ENCODE measurements at places on chromosomes 12 and 14. TPM values are rescaled to one million over a fixed set of nuclear protein-coding genes. Genes with fewer than 3 reads are reported as not detected.

Gene AKAP3
- 1.9 TPM for total RNA-seq

Gene ADAMTS20
- total RNA-seq = not detected

Gene POTEM
- not detected for total RNA-seq

Gene AMN
- total RNA-seq = 4.7 TPM

Gene TAMALIN
- total RNA-seq = not detected

Gene DPPA3
- total RNA-seq = not detected

Gene CEP128
- total RNA-seq = 4.6 TPM

Gene AQP6
- total RNA-seq = not detected

Gene CMA1
- not detected for total RNA-seq

Gene FOXN4
- not detected for total RNA-seq

Gene SMCO3
- total RNA-seq = not detected

Gene SLC25A47
- total RNA-seq = not detected

Gene IAPP
- not detected for total RNA-seq

Gene TMEM132D
- 0.24 TPM for total RNA-seq

Gene USP44
- 0.96 TPM for total RNA-seq

Gene ALDH2
- total RNA-seq = 45.4 TPM

Gene TPPP2
- not detected for total RNA-seq

Gene DIO3
- not detected for total RNA-seq

Gene NFATC4
- 10.6 TPM for total RNA-seq

Gene GSG1
- not detected for total RNA-seq

Gene GPD1
- not detected for total RNA-seq

Gene MYF6
- not detected for total RNA-seq

Gene CELA1
- not detected for total RNA-seq

Gene HECTD1
- total RNA-seq = 223 TPM

Gene NAP1L1
- 224 TPM for total RNA-seq

Gene PLXNC1
- 0.48 TPM for total RNA-seq

Gene B4GALNT3
- 5.5 TPM for total RNA-seq

Gene IFI27
- total RNA-seq = 30.7 TPM

Gene RIMBP2
- under 0.01 TPM for total RNA-seq

Gene SALL2
- total RNA-seq = 0.85 TPM
